ENCODE measurements at places on chromosomes 16 and 17. TPM values are rescaled to one million over a fixed set of nuclear protein-coding genes. Genes with fewer than 3 reads are reported as not detected.

- DNase-seq = peak; percentile 43
These were observed 763 bp upstream of the ACTG1 start for GRCh38 chr17:81513372-81513752.

DNA sequence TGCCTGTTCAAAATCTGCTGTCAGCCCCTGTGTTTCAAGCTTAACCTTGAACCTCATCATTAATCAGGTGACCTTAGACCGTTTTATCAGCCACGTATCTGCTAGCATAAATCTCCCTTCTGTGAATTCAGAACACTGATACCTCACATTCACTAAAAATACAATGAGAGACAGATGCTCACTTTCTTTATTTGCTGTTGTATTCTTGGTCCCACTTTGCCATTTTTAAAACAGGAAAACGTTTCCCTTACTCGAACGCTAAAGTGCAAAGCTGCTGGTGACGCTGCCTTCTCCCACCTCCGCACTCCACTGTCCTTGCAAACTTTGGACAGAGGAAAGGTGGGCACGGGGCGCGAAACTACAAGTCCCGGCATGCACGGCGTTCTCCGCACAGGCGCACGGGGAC, 220 bp upstream of the ARHGAP44 start:
- DNase-seq = no peak

- no peak for DNase-seq
These were observed 13.8 kb upstream of the KRTAP9-2 start for GRCh38 chr17:41212524-41213169.

GRCh38 chr17:49450735-49451134, 36.1 kb upstream of the PHB1 start:
- DNase-seq = no peak

DNA sequence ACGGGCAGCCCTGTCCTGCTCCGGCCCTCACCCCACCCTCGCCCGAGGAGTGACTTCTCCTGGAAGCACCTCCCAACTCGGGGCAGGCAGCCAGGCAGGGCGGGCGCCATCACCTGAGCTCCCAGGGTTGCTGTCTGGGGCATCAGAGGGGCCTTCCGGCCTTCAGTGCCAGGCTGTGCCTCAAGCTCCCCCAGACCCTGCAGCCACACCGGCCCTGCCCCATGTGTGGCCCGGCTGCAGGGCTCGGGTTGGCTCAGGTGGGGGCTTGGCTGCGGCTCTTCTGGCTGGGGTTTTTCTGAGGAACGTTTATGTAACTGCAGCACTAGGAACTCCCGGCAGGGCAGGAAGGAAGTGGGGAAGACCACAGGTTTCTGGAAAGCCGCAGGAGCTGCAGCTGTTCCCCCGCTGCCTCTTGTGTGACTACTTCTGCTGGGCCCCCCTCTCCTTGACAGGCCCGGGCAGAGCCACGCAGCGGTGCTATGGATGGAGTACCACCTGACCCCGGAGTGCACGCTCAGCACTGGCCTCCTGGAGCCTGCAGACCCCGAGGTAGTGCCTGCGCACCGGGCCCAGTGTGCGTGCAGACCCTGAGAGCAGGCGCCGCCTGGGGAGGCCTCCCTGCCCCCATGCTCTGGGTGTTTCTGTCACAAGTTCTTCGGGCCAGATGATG, 45.6 kb downstream of the PRMT7 start:
- peak; percentile 57 for DNase-seq

- DNase-seq = no peak
These were observed 205.9 kb downstream of the HS3ST3A1 start for GRCh38 chr17:13395862-13396261.

DNA sequence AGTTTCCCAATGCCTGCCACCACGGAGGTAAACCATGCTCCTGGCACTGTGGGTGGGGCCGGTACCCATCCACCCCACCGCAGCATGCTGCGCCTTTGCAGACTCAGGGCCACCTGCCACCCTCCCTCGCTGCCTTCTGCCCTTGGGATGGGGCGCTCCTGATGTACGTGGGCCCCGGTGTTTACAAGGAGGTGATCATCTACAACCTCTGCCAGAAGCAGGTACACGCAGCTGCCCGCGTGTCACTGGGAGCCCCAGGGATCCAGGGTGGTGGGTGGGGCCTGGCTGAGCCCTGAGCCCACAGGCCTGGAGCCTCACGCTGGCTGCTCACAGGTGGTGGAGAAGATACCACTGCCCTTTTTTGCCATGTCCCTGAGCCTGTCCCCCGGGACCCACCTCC, 1.4 kb upstream of the RHOT2 start:
- no peak for DNase-seq

DNA sequence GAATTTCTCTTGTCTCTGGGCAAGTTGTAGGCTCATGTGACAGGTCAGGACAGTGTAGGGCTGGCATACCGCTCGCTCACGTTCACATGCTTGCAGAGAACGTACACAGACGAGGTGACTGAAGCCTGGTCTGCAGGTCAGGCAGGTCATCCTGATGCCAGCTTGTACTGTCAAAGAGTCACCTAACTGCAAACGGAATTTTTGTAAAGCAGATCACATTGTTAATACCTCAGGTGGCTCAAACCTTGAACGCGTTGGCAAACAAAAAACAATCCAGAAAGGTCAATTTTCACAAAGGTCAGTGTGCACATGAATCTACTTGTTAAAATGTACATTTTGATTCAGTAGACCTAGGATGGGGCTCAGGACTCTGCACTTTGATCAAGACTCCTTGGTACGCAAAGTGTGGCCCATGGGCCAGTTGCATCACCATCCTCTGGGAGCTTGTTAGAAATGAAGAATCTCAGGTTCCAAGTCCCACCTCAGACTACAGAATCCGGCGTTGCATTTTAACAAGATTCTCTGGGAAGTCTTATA, 28.6 kb downstream of the ANKRD40 start:
- DNase-seq = no peak

- no peak for DNase-seq
These were observed 42.1 kb upstream of the SSTR5 start for GRCh38 chr16:1030473-1030901.

DNA sequence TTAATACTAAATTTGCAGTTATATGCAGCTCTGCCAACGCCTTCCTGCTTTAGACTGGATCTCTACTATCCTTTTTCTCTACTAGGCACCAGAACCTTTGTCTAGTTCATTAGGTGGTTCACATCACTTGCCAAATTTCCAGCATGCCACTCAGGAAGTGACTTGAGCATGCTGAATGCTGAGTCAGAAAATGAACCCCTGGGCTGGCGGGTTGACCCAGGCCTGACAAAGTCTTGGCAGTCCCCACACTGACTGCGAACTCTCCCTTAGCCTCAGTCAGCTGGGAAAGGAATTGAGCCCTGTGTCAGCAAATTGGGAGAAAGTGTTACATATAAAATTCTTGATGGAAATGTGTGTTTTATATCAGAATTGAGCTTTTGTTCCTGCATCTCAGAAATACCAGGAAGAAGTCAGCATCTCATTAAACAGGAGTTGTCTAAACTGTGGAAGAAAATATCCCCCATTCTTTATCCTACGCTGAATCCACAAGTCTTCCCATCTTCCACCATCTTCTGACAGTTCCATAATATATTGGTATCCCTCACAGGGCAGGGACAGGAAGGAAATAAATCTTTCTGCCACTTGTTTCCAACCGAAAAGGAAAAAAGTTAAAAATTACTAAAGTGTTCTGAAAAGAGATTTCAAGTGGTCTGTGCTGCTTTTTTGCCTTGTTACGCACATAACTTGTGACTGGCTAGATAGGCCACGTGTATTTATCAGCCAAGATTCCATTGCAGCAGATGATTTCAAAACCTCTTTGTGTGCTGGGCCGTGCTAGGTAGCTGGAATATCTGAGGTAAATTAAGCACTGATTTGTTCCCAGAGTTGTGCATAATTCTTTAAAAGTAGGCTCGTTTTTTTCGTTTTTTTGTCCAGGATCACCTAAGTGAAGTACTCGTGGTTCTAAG, 16.7 kb upstream of the SLC12A3 start:
- no peak for DNase-seq

DNA sequence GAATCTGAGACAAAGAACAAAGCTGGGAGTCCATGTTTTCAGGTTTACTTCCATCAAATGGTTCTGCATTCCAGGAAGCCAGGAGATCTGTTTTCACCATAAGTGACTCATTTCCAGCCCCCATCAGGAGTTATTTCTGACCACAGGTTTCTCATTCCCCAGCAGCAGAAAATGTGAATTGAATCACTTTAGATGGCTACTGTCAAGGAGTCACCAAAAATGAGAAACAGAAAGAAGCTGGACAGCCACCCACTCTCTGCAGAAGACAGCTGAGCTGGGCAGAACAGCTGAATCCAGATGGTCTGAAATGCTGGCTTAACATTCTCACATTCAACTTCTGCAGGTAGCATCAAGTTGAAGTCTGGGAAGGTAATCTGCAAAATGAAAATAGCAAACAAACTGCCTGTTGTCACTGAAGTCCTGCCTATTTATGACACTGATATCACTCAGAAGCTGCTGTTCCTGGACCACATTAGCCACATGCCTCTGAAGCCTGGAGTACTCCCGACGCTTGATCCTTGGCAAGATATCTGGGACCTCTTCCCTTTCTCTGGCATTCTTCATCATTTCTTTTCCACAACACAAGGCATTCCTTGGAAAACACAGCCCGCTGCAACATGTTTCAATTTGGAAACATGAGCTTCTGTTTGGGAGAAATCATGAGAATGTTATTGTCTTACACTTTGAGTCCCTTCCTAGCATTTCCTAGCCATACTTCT, 15.3 kb downstream of the CCL11 start:
- DNase-seq = no peak

- DNase-seq = no peak
These were observed 55.8 kb downstream of the MYH10 start for GRCh38 chr17:8574687-8575086.

GRCh38 chr17:48715496-48716399, 6.6 kb downstream of the PRAC1 start:
- DNase-seq = no peak

GRCh38 chr16:2829501-2830354, at the start of gene ZG16B:
ZG16B (plus strand) TSS chr16:2830303; CDS start chr16:2830442, 139 bp downstream.
- no peak for DNase-seq

ZNF597 gene
- total RNA-seq = 2.3 TPM

ATP2A1 gene
- 0.56 TPM for total RNA-seq

SMIM5 gene
- 1.3 TPM for total RNA-seq

CHST4 gene
- not detected for total RNA-seq

KRTAP4-3 gene
- total RNA-seq = not detected

XYLT1 gene
- total RNA-seq = 27.1 TPM

SULT1A1 gene
- 13.8 TPM for total RNA-seq

All from CD4-positive, alpha-beta T cell (primary cell).